ENCODE measurements at places on chromosomes 7 and 10. TPM values are rescaled to one million over a fixed set of nuclear protein-coding genes. Genes with fewer than 3 reads are reported as not detected.

GRCh38 chr10:3792710-3793219, 7.8 kb upstream of the KLF6 start:
- no peak for DNase-seq

DNA sequence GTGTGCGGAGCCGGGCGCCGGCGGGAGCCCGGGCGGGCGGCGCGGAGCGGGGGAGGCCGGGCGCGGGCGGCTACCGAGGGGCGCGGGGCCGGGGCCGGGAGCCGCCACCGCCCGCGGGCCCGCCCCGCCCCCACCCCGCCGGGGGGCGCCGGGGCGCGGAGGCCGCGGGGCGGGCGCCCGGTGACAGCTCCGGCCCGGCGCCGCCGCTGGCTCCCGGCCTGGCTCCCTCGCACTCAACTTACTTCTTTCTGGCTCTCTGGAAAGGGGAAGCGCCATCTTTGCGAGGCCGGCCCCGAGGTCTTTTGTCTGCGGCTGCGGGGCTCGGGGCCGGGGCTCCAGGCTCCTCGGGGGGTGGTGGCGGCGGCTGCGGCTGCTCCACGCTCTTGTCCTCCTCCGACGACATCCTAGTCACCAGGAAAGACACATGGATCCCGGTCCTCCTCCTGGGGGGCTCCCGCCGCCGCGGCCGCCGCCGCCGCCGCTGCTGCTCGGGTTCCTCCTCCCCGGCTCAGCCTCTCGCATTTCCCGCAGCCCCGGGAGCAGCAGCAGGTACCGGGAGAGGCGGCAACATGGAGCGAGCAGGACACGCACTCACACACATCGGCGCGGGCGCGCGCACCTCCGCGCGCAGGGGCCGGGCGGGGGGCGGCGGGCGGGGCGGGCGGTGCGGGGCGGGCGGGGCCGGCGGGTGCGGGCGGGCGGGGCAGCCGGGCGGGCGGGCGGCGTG, at the start of gene KMT2C:
KMT2C (minus strand) TSS at position 620 of the 727 bp plus-strand sequence; CDS start at position 403, 217 bp downstream.
- DNase-seq, result peak; percentile 45

GRCh38 chr7:142583446-142583845, 165.8 kb upstream of the PRSS1 start:
- peak; percentile 90 for DNase-seq

DNA sequence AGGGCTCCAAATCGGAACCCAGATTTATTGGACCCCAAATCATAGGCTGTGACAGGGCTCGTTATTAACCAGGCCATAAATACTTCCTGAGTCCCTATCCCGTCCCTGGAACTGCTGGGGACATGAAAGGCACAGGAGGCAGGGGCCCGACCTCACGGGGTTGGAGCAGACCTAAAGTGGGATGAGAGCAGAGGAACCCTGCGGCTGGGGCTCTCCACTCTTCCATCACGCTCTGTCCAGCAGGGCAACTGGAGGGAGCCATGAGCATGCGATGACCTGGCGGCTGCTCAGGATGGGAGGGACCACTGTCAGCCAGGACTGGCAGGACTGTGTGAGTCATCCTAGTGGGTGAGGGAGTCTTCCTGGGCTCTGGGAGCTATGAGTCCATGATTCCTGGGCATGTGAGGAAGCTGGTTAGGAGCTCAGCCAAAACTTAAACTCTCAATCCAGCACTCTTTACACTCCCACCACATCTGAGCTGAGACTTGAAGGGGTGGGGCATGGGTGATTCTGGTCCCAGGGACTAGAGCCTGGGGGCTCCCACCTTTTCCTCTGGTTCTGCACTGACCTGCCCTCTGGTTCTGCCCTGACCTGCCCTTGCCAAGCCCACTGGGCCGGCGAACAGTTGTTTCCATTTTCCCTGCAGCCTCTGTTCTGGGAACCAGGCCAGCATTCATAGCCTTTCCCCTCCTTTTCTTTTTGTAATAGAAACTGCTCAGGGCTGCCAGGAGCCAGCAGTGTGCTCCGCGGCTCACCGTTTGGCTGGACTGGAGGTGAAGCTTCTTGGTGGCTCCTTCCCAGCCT, 47.1 kb downstream of the SYPL1 start:
- peak; percentile 99 for DNase-seq

DNA sequence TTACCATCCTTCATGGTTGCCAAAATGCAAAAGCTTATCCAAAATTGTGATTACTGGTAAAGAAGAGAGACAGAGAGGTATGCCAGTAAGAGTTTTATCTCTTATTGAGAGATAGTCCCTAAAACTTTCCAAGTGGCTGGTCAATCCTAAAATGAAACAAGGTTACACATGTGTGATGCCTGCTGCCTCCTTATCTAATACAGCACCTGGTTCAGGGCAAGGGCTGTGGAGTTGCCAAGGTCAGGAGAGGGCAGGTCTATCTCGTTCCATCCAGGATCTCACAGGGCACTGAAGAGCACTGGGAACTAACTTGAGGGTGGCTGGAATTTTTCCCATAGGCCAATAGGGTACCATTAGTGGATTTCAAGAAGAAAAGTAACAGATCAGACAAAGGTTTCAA, 18.3 kb downstream of the VOPP1 start:
- DNase-seq, result no peak

- DNase-seq, result no peak
These were observed 36.0 kb downstream of the MYOF start for GRCh38 chr10:93445978-93446720.

DNA sequence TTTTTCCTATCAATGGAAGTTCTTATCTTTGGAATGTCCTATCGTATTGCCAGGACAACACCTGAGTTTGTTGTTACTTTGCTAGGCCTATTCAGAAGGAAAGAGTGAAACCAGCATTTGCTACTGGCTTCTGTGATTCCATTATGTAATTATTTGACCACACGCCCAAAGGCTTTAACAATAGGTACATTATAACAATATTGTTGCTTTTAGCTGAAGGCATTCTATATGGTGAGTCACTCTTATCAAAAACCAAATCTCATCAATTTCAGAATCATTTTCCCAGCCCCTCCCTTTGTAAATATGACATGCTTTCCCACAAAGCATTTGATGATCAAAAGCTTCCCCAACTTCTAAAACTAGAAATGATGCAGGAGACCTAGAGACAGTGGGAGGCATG, 294.4 kb upstream of the NEBL start:
- DNase-seq, result peak; percentile 90

DNA sequence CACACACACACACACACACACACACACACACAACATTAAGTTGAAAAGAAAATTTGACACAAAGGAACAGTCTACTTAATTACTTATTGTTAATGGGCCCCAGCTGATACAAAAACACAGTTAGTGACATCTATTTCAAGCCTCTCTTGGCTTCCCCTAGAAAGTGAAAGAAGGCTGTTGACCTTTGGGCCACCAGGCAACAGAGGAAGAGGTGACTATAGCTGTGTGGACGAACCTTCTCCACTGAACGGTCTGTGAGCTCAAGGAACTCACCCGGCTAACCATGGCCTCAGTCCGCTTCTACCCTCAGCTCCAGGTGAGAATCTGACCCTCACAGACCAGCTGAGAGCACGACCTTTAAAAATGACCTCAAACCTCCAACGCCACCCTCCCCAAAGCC, 32.9 kb upstream of the CALN1 start:
- DNase-seq, result no peak

COPG2 gene
- total RNA-seq, result 9.1 TPM

SLC18A2 gene
- not detected for total RNA-seq

EBLN1 gene
- total RNA-seq, result not detected

THNSL1 gene
- total RNA-seq, result 2.7 TPM

AKR1B1 gene
- 1.6 TPM for total RNA-seq

MYOZ1 gene
- total RNA-seq, result 0.17 TPM

ERVW-1 gene
- not detected for total RNA-seq

EPO gene
- not detected for total RNA-seq

Measured in PC-3 (cell line).